ENCODE measurements at places on chromosomes 6 and 20.
A peak's percentile ranks its signal among the peaks of the same experiment; 100 is the strongest.

GRCh38 chr6:20630617-20631548, 96.6 kb downstream of the CDKAL1 start:
- no peak for DNase-seq

DNA sequence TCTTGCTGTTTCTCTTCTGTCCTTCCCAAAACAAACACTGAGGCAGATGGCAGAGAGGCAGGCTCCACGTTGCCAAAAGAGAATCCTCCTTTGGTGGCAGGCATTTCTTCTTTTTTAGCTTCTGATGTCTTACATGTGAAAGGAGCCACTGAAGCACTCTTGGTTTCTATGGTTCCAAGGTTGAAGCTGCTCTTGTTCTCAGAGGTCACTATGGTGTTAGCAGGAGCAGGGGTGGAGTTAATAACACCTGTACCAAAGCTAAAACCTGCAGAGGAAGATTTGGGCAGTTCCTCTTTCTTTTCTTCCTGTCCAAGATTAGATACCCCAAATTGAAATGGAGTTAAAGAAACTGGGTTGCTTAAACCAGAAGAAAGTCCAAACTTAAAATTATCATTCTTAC, 28.8 kb downstream of the FAM8A1 start:
- DNase-seq: no peak

- no peak for DNase-seq
Observed at GRCh38 chr20:14335052-14335451, 2.4 kb downstream of the FLRT3 start.

DNA sequence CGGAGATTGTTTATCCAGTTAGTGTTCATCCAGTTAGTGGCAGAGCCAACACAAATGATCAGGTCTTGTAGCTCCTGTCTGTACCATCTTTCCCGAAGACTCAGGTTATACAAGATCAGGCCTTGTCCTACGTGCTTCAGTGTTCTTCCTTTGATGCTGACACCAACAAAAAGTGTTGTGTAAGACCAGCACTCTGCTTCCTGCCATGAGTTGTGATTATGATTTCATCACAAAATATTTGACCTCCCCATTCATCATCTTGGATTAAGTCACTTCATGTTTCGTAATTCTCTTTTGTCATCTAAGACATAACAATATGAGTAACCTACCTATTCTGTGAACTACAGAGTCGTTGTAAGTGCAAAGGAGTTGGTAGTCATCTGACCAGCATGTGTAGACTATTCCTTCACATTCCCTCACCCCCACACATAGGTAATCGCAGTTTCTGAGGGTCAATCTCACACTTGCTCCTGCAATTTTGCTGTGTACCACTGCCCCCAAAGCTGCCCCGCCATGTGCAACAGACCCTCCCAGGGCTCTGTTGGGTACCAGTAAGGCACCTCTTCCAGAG, 135.6 kb upstream of the SLC22A23 start:
- DNase-seq: no peak

- peak; percentile 54 for DNase-seq
Observed at GRCh38 chr20:49979030-49979832, 3.5 kb upstream of the SNAI1 start.

DNA sequence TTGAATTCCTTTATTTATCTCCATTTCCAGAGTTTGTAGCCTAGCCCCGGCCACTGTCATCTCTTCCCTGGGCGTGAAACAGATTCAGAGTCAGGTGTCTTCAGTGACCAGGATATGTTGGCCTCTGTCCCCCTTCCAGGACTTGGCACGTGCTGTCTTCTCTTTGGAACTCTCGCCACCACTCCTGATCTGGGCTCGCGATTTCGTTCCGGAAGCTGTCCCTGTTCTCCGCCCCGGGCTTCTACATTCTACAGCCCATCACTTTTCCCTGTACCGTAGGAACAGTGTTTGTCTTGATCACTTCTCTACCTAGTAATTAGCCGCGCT, 739 bp downstream of the GSS start:
- DNase-seq: no peak

- no peak for DNase-seq
Observed at GRCh38 chr6:3356824-3357420, 98.2 kb downstream of the PSMG4 start.

DNA sequence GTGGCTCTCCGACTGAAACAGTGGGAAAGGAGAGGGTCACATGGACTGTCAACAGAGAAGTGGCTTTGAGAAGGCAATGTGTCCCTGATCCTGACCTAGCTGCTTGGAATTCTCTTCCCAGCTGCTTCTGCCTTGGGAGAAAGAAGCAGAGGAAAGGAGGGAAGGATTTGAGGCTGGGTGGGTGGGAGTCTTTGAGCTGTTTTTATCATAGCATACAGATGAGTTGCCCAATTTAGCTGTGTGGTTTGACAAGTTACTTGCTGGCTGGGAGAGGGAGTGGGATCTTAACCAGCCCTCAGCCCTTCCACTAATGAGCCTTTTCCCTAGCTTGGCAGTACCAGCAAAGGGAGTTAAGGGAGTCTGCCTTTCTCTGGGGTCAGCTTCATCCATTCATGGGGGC, 51.1 kb upstream of the MYL9 start:
- DNase-seq: no peak

GRCh38 chr20:16191496-16191895, 381.8 kb downstream of the KIF16B start:
- no peak for DNase-seq

DNA sequence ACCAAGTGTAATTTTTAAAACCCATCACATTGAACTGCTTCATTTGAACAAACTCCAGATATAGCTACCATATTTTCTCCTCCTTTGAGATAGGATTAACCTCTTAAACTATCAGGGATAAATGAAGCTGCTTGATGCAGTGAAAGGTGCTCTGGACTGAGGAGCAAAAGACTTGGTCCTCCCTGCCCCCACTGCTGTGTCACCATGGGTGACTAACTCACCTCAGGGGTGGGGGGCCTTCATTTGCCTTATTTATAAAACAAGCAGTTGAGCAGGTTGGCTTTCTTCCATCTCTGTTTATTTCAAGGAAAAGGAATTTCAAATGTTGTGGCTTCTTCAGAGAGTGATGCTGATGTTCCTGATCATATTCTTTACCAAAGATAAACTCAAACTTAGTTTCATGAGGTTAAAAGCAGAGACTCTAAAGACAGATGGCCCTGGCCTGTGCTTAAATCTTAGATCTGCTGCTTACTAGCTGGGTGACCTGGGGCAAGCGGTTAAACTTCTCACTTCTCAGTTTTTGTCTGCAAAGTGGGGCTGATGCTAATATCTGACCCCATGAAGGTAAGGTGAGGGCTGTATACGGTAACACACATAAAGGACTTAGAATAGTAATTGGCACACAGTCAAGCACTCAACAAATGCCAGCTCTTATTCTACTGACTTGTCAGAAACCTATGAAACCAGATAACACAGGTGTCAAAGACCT, 50.5 kb downstream of the FHL5 start:
- DNase-seq: no peak

GRCh38 chr20:57594092-57594951, 25.9 kb downstream of the ZBP1 start:
- peak; percentile 27 for DNase-seq

DNA sequence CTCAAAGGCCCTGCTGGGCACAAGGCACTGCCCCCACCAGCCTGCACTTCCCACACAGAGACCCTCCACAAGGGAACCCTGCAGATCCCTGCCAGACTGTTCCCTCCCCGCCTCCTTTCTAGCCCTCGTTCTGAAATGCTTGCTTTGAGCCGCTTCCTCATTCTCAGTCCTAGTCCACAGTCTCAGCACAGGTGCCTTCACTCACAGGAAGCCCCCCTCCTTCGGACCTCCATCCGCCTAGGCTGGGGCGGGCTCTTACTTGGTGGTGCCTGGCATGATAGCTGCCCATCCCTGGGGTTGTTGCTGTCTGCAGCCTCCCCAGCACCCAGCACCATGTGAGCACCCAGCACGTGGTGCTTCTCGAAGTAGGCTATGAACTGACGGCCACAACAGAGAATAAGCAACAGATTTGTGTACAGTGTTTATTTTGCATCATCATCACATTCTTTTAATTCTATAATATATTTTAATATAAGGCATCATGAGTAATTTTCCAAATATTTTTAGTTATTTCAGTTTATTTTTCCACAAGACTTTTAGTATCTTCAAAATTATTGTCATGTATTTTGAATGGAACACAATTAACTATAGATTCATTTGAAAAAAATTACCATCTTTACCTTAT, 12.3 kb downstream of the CST5 start:
- no peak for DNase-seq

DNA sequence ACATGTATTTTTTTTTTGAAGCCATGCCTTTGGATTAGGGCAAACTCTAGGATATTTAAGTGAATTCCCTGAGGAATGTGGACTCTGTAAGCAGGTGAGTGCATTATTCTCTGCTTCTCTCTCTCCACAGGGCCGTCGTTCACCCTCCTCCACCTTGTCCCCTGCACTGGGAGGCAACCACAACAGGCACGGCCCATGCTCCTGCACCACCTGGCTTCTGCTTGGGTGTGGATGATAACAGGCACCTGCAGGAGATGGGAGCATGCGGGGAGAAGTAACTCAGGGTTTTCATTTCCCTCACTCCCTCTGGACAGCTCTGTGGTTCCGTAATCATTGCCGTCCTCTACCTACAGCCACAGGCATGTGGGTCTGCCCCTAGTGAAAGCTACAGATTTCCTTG, 43.4 kb downstream of the HLA-C start:
- no peak for DNase-seq

- DNase-seq: no peak
Observed at GRCh38 chr20:32327087-32327681, 30.9 kb upstream of the ASXL1 start.

DNA sequence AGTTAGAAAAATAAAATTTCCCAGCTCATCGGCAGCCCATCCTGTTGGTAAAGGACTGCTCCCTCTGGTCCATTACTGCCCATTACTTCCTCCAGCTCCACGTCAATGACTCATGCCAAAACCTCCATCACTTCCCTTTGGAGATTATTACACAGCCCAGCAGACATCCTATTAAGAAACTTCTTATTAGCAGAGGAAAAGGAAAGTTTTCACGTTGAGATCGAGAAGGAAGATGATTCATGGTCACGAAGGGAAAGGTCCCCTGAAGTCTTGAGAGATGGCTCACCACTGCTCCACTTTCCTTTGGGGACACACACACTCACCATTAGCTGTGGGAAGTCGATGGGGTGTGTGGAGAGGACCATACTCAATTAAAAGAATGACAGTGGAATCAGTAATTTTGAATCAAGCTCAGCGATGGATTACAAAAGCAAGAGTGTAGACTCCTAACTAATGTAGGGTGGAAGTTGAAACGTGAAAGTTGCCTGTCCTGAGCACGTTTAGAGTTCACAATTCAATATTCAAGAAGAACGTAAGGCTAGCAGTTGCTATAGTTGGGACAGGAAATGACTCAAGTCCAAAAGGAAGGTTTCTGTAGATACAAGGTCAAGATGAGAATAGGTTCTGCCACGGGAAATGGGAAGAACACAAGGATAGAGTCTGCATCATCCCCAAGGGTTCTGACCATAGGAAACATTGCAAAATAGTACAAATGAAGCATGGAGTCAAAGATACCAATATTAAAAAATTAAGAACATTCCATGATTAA, 21.6 kb downstream of the SASH1 start:
- no peak for DNase-seq

GRCh38 chr6:157586476-157587126, 205.6 kb downstream of the ZDHHC14 start:
- no peak for DNase-seq
